Astrocyte of the spinal cord (primary cell): ENCODE measurements at places on chromosomes 12 and 14.

DNA sequence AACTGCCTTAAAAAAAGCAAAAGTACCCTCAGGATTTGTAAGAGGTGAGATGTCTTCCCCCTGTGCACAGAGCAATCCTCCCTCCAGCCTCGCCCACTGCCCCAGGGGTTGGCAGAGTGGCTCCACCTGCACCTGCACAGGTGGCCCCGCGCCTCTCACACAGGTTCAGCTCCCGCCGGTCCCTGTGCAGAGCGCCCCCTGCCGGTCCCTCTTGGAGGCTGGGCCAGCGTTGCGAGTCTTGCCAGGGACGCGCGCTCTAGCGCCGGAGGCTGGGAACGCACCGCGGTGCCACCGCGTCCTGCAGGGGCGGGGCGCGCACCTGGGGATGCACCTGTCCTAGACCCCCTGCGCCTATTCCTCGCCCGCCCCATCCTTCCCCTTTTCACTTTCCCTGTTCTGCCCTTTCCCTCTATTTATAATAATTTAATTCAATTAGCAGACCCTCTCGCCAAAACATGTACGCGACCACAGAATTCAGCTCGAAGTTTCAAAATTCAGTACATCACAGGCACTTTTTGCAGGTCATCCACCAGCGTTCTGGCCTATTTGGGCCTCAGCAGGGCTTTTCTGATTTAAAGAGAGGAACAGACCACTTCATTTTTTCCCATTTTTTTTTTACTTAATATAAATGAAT is 618.6 kb downstream of the AACS start:
- no peak for DNase-seq

DNA sequence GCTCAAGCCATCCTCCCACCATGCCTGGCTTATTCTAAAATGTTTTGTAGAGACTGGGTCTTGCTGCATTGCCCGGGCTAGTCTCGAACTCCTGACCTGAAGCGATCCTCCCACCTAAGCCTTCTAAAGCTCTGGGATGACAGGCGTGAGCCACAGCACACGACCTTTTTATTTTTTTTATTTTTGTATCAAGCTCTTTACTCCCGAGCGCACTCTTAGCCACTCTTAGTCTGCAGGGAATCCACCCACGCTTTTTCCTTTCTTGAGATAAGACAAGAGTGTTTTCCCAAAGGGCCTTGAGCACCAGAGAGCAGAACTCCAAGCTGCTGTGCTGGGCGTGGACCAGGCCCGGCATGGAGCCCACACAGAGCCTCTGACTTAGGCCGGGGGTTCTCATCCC is 23.4 kb downstream of the MAP1LC3B2 start:
- DNase-seq: peak; percentile 26

GRCh38 chr12:65237153-65237552 is 41.3 kb upstream of the MSRB3 start:
- no peak for DNase-seq

DNA sequence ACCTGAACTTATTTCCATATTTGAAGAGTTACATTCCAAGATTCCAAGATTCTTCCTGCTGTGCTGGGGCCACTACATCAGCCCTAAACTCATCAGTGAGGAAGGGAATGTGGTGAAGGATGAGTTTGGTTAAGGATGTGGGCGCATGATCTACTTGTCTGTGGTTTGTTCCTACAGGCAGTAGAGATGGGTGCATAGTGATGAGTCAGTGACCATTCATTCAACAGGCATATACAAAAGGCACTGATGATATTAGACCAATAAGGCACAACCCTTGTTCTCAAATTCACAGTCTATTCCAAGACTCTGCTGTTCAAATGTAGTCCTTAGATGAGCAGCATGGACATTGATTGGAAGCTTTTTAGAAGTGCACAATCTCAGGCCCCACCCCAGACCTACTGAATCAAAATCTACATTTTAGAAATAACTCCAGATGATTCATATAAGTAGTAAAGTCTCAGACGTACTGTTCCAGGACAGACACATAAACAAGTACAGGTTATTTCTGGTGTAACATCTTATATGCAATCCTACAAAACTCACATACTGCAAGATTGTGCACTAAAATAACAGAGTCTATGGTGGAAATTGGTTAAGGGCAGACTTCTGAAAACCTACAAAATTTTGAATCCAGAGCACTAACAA is 47.7 kb upstream of the MAP3K9 start:
- DNase-seq: peak; percentile 93

DNA sequence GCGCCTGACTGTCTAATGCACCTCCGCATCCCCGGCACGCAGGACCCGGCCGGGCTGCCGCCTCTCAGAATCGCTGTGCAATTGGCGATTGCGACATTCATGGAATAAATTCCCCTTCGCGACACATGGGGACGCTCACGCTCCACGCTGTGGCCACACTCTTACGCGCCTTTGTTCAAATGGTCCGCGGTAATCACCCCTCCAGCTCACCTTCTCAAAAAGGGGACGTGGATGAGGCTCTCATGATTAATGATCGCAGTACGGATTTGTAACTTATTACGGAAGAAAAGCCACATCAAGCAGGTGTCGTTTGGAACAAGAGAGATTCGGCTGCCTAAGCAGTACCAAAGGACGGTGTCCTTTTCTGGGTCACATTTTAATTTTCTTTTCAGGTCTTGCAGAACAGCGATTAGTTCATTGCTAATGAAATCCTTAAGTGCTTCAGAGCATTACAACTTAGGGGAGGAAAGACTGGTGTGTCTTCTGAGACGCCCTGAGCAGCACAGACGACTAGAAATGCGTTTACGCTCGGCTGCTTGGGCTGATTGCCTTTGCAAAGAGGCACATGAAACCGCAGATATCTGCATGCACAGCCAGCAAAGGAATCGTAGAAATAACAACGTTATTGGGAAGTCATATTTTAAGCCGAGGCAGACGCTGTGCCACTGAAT is 37.3 kb upstream of the ADGRD1 start:
- DNase-seq: peak; percentile 7

GRCh38 chr12:106973545-106973944 is 13.4 kb downstream of the MTERF2 start:
- DNase-seq: no peak

DNA sequence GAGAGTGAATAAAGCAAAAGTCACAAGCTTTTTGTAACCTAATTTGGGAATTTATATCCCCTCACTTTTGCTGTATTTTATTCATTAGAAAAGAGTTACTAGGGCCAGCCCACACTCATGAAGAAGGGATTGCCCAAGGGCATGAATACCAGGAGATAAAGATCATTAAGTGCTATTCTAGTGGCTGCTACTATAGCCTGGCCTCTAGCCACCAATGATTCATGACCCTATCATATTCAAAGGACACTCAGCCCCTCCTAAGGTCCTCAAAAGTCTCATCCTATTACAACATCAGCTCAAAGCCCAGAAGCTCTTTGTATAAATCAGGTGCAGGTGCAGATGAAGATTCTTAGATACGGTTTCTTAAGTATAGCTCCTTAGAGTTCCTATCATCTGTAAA is 518.1 kb downstream of the TRHDE start:
- DNase-seq: no peak

DNA sequence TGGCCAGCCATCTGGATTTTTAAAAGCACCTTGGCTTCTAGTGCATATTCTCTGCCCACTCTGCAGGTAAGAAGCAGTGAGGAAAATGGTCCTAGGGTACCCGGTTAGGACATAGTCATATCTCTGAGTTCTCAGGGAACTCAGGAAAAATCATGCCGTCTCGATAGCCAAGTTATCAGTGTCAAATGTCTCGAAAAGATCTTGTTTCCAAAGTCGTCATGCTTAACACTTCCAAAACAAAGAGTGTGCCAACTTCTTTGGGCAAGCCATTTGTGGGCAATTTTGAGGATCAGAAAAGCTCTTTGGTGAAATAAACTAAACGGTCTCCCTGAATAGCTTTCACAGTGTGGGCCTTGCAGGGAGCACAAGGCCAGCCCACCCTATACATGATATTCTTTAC is 39.2 kb downstream of the RASSF3 start:
- no peak for DNase-seq

DNA sequence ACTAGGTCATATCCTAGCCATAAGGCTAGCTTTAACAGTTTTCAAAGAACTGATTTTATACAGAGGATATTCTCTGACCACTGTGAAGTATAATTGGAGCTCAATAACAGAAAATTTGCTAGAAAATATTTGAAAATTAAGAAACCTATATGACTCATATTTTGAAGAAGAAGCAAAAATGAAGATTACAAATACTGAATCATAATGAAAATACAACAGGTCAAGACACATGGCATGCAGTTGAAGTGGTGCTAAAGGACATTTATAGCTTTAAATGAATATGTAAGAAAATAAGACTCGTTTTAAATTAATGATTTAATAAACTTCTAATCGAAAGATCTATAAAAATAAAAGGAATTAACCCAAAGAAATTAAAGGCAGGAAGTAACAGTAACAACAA is 1234.6 kb downstream of the SLC16A7 start:
- DNase-seq: peak; percentile 1

DNA sequence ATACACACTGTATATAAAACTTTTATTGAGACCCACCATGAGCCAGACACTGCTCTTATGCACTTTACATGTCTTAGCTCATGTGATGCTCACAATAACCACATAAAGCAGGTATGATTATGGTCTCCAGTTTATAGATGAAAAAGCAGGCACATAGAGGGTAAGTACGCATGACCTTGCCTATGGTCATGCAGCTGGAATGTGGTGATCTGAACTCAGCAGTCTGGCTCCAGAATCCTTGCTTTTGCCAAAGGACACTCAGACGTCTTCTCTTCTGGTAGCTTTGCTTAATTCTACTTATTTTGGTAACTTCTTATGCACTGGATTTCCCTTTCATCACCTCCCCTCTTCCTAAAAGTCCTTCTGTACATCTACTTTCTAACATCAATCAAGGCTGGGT is 103.3 kb upstream of the CRY1 start:
- DNase-seq: peak; percentile 56

DNA sequence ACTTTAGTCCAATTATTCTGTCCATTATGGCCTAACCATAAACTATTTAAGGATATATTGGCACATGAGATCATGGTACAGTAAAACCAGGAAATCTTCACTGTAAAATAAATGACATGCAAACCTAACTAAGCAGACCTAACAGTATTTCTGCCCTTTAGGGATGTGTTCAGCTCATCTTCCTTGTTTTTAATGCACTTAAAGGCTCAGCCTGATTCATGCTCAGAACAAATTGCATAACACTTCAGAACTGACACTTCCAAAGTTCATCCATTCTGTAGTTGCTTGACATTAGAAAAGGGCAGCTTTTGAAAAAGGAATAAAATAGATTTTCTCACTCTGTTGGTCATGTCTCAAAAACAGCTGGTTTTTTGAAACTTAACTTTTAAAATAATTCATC is 708.5 kb downstream of the C12orf50 start:
- no peak for DNase-seq

- DNase-seq: no peak
Measured at GRCh38 chr12:2650261-2651067, 144.3 kb upstream of the FKBP4 start.

- DNase-seq: no peak
Measured at GRCh38 chr14:67538501-67538900, 5.4 kb downstream of the PLEKHH1 start.
